ENCODE measurements at places on chromosomes 7 and 10. TPM values are rescaled to one million over a fixed set of nuclear protein-coding genes. Genes with fewer than 3 reads are reported as not detected.

The CHRM2 gene
- total RNA-seq = 0.11 TPM

The PRTFDC1 gene
- total RNA-seq = 15.7 TPM

The BAG3 gene
- total RNA-seq = 38.1 TPM

The CASD1 gene
- total RNA-seq = 16.8 TPM

The PDE6C gene
- not detected for total RNA-seq

The MRC1 gene
- 0.11 TPM for total RNA-seq

The SPDYE11 gene
- total RNA-seq = not detected

The STYXL1 gene
- total RNA-seq = 32.6 TPM

The OR2A5 gene
- total RNA-seq = not detected

The HTR7 gene
- 0.39 TPM for total RNA-seq

The ZNF467 gene
- 0.22 TPM for total RNA-seq

The OR2A42 gene
- not detected for total RNA-seq

The SMIM30 gene
- 73.4 TPM for total RNA-seq

The RTKN2 gene
- total RNA-seq = 0.22 TPM

The CTAGE15 gene
- total RNA-seq = 3.9 TPM
